Activated T-cell treated with anti-CD3 and anti-CD28 coated beads for 4 hours (primary cell): ENCODE measurements at places on chromosomes 7 and 10.

DNA sequence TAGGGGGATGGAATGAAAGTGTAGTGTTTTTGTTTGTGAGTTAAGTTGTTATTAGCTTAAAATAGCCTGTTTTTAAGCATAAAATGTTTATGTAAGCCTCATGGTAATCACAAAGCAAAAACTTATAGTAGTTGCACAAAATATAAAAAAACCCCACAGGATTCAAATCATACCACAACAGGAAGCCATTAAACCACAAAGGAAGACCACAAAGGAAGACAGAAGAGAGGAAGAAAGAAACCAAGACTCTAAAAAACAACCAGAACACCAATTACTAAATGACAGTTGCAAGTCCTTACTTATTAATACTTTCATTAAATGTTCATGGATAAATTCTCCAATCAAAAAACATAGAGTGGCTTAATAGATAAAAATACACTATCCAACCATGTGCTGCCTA, 63.6 kb downstream of the ANKRD7 start:
- no peak for DNase-seq

DNA sequence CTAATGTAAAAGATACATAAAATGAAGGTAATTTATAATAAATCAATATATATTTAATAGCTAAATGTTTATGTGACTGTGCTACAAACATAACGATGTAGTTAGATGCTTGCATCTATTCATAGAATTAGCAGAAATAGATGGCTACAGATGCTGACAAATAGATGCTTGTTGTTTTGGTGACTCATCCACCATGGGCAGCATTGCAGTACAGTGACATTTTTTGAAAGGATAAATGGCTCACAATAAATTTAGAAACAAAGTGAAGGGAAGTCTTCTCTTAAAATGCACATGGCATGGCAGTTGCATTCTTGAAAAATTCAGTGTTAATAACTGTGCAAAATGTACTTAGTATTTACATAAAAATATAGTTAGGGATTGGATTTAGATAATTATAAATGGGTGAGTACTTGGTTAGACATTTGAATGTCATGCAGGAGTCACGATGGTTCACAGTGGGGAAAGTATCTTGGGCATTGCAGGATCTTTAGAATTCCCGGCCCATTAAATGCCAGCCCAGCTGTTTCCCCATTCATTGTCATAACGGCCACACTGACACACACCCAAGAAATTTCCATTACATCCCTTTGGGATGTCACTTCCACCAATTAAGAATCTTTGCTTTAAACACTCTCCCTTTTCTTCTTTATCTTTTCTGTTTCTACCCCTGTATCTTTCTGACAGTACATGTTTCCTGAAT, 564.1 kb downstream of the ATRNL1 start:
- DNase-seq = no peak

- DNase-seq = no peak
Observed at GRCh38 chr7:69654849-69655707, 56.8 kb downstream of the AUTS2 start.

DNA sequence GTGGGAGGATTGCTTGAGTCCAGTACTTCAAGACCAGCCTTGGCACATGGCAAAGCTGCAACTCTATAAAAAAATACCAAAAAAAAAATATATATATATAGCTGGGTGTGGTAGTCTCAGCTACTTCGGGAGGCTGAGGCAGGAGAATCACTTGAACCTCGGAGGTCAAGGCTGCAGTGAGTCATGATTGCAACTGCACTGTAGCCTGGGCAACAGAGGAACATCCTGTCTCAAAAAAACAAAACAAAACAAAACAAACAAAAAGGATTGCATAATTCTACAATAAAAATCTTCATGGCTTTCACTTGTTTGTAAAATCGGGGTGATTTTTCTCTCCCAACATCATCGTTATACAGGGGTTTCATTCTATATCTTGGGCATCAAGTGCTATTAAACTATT, 35.1 kb downstream of the GUSB start:
- DNase-seq = no peak

DNA sequence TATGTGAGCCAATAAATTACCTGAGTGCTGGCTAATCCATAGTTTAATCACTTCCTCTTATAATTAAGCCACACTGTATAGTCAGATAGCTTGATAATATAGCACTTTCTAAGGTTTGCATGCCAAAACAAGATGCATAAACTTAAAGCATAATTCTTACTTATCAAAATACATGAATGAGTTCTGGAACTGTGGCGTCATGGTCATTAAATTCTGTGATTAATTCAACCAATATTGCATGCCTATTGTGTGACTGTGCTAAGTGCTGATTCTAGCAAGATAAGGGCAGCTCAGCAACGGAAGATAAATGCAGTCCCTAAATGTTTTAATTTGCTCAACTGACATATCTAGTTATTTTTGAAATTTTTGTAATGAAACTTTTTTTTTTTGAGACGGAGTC, 29.7 kb downstream of the HOXA1 start:
- no peak for DNase-seq

GRCh38 chr7:138407792-138408191, 52.3 kb upstream of the TRIM24 start:
- DNase-seq = no peak

DNA sequence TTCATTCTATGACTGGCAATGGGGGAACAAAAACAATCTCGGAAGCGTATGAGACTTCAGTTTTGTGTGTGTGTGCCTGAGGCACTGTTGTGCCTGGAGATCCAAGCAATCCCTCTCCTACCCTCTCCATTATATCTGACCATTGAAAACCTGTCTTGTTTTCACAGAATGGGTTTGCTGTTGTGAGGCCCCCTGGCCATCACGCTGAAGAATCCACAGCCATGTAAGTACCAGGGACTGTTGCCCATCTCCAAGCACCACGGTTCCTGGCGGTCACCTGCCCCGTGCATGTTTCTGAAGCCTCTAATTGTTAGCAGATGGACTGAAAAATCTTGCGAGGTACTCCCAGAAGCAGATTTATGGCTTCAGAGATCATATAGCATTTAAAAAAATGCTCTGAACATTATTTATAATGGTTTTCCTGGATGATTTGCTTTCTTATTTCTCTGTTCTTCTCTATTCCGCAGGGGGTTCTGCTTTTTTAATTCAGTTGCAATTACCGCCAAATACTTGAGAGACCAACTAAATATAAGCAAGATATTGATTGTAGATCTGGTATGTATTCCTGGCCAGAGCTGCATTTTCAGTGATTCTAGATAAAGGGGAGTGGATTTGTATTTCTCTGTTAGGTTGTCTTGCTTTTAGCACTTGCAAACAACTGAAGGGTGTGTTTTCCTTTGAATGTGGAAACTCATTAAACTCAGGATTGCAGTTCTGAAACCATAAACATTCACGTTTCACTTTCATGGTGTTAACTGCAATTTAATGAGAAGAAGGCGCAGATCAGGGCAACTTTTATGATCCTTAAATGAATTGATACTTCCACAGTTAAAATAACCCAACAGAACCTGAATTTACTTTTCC, 288.2 kb downstream of the TWIST1 start:
- DNase-seq = no peak

GRCh38 chr10:78686444-78687060, 382.2 kb upstream of the ZMIZ1 start:
- no peak for DNase-seq

GRCh38 chr10:126935263-126935946, 30.2 kb downstream of the DOCK1 start:
- no peak for DNase-seq

DNA sequence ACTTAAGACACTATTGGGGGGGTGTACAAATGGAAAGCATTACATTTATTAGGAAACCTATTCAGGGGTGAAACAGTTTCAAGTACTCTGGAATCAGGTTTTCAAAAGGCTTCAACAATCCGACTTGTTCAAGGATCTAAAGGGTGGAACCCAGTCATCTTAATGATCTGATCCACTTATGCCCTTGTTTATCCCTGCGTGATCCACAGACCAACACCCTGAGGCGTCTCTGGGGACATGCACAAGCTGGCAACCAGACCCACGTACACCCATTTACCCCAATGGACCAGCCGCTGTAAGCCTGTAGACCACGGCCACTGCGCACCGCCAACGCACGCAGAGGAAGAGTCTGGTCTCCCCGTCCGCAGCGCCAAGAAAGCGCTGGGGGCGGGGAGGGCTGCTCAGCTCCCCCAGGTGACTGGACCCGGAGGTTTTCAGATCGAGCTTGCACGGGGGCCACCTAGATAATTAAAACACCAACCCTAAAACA, 13.4 kb downstream of the HNRNPF start:
- no peak for DNase-seq

DNA sequence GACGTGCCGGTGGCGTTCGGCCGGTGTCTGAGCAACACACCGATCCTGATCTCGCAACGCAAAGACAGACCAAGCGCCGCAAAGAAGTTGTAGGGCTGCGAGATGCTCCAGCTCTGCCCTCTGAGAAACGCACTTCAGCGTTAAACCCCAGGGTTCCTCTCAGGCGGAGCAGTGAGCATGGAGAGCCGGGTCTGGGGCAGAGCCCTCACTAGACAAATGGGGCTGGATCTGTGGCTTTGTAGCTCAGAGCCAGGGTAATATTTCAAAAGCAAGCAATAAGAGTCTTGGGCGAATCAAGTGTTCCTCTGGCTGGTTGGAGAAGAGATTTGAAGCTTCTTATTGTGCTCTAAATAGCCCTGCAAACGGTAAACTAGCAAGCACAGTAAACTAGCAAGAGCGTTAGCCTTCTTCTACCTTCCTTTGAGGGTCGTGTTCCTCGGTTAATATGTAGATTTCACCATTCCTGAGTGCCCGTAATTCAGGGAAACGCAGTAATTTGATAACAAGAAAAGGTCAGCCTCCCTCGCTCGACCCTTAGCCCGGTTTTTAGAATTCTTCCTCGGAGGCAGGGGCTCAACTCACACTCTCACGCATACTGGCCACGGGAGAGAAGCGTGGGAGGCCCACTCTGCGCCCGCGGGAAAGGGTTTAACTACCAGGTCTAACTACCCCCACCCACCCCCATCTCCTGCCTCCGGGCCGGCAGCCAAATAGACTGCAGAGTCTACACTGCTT, 6.7 kb downstream of the SKAP2 start:
- DNase-seq = no peak

DNA sequence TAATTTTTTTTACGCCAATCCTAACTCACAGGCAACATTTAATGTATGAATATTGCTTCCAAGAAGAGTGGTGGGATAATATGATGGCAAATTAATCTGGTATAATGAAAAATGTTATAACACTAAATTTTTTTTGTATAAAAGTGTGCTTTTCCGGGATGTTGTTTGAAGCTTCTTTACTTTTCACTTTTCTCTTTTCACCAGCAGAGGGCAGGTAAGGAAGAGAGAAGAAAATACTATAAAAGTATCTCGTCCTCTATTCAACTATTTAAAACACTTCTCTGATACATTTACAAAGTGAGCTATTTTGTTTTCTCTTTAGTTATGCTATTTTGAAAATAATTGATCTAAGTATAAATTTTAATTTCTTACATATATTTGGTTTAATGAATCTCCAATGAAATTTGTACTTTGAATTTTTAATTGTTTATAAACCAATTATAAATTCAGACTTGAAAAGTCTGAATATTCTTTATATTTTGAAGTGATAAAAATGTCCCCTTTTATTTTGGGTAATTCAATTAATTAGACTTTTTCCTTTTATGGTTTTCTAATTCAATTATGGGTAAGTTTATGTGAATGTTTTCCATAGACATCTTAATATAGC, 20.7 kb upstream of the CFTR start:
- DNase-seq = no peak

- DNase-seq = no peak
Observed at GRCh38 chr10:128274938-128275337, 148.7 kb upstream of the MKI67 start.

- no peak for DNase-seq
Observed at GRCh38 chr10:58305821-58306220, 29.0 kb upstream of the UBE2D1 start.

DNA sequence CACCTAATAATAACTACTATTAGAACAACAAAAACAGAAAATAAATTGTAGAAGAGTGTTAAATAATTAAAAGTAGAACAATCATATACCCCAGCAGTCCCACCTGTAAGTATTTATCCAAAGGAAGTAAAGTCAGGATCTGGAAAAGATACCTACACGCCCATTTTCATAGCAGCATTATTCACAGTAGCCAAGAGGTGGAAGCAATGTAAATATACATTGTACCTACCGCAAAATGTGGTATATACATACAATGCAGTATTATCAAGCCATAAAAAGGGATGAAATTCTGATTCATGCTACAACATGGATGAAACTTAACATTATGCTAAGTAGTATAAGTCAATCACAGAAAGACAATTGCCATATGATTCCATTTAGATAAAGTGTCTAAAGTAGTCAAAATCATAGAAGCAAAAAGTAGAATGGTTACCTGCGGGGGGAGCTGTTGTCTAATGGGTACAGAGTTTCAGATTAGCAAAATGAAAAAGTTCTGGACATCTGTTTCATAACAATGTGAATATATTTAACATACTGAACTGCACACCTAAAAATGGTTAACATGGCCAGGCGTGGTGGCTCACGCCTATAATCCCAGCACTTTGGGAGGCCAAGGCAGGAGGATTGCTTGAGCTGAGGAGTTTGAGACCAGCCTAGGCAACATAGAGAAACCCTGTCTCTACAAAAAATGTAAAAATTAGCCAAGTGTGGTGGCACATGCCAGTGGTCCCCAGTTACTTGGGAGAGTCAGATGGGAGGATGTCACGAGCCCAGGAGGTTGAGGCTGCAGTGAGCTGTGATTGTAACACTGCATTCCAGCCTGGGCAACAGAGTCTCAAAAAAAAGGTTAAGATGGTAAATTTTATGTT, 6.0 kb upstream of the TMED4 start:
- DNase-seq = peak; percentile 66

DNA sequence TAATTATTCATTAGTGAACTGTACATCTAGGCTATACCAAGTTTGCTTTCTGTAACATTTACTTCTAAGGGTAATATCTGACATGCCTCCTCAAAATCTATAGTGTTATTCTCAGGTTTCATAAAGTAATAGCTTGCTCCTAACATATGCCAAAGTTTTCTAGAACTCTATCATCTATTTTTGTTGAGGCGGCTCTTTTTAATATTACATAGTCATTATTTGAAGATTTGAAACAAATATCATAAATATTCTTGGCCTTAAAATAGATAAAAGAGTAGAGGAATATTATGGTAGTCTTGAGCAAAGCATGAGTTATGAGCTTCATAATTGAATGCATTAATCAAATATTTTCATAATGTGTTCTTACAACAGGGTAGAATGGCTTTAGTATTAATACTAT, 327.2 kb upstream of the KCND2 start:
- no peak for DNase-seq

DNA sequence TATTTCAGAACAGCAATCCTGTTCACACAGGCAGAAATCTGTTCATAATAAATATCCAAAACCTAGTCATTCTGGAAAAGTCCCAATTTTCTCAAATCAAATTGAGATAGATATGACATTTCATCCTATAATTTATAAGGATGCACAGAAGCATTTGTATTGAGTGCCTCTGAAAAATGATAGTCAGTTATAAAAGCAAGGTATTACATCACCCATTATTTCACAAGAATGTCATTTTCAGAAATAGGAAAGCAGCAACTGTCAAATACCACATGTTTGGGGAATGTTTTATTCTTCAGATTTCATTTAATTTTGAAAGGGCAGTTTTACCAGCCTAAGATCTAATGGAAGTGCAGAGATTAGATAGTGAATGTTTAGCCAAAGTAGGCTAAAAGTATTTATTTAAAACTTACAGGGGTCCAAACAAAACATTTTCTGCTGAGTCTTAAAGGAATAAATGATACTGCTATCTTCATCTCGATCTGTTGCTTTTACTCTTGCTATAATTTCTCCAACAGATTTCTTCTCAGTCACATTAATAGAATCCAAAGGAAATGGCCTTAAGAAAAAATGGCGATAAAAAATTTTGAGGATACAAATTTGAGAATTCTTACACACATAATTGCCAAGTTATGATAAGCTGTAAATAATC, 185.8 kb downstream of the HGF start:
- DNase-seq = no peak
